Bronchial epithelial cell (primary cell): ENCODE measurements at places on chromosomes 1 and 21. TPM values are rescaled to one million over a fixed set of nuclear protein-coding genes. Genes with fewer than 3 reads are reported as not detected.

DNA sequence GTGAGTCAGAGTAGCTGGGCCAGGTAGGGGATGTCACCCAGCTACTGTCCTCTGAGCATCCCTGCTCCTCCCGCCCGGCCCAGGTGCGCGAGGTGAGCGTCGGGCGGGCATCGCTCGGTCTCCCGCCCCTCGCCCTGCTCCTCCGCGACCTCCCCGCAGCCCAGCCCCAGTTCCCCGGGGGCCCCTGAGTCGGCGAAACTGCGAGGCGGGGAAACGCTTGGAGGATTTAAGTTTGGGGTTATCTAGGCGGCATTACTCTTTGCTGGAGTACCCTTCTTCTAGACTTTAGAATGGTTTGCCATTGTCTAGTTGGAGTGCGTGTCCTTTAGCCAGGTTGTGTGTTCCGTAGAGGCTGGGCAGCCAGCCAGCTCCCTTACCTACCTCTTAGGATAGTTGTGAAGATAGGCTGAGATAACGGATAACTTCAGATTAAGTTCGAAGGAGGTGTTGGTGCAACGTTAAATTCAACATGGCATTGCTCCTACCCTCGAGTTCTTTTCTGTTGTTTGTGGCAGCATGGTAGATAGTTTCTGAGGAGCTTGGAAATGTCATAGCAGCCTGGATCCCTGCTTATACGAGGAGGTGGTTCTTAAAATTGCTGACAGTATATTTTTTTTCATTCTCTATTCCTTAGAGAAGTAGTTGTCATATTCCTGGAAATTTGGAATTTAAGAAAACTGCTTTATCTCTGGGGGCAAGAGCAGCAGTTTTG is 697 bp downstream of the AGO3 start:
- DNase-seq = peak; percentile 32

DNA sequence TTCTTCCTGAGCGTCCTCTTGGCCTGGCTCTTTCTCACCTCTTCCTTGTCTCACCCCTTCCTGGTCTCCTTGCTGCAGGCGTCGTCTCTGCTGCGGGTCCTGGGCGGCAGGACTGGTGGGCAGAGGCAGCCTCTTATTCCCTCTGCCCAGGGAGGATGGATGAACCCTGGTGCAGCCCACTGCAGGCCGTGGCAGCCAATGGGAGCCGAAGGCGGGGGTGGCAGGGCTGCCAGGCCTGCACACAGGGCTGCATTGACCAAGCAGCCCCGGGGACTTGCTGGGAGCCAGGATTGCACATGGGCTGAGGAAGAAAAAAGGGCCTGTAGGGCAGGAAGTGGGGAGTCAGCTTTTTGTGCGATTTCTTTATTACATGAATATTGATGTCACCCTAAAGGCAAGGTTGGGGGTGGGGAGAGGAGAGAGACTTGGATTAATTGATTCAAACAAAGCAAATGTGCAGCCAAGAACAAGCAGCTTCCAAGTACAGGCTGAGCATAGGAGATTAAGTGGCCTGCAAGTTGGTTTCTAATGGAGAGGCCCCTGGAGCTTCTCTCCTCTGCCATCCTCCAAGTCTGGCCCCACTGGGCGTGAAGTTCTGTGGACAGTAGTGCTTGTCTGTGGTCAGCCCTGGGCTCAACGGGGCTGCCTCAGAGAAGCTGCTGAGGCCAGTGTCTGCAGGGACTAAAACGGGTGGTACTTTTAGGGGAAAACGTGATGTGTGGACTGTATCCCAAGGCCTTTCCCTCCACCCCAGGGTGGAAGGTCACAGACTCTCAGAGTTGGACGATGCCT is at the start of gene S100B:
Gene S100B, minus strand, starts transcription at position 108 of the 792 bp plus-strand sequence. CDS start 2,667 bp downstream, outside the sequence.
- DNase-seq = no peak

Gene IVL
- total RNA-seq = 1.6 and 14.6 TPM in 2 replicates

- DNase-seq = peak; percentile 3
These were observed 51.8 kb upstream of the FAM89A start for GRCh38 chr1:231091831-231092301.
